Forelimb muscle (tissue), 1 donor: ENCODE measurements at places on chromosomes 7 and 10. TPM values are rescaled to one million over a fixed set of nuclear protein-coding genes. Genes with fewer than 3 reads are reported as not detected.

Gene SYNPO2L
- 260 TPM for polyA plus RNA-seq

Gene UPK3BL2
- polyA plus RNA-seq: 13.4 TPM

Gene BTBD16
- polyA plus RNA-seq: 0.13 TPM

Gene DTX2
- 7.5 TPM for polyA plus RNA-seq

Gene TMEM229A
- not detected for polyA plus RNA-seq

Gene PARP12
- 11.3 TPM for polyA plus RNA-seq

Gene PRLHR
- not detected for polyA plus RNA-seq

Gene WDFY4
- 3.7 TPM for polyA plus RNA-seq

Gene STRIP2
- polyA plus RNA-seq: 9.2 TPM

DNA sequence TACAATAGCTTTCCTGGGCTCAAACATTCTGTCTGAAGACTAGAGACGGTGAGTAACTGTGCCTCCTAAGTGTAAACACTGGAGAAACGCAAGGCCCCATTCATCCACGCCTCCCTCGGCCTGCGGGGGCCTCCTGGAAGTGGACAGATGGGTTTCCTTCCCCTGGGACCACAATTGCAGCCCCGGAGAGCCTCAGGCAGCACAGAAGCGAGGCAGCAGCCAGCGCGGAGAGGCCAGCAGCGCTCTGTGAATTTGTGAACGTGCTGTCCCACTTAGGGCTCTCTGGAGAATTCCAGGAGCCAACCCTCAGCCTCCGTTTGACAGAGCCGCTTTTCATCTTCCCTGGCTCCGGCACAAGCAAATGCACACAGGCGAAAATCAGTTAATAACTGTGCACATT, 23.2 kb upstream of the CALN1 start:
- DNase-seq: no peak

- no peak for DNase-seq
Observed at GRCh38 chr7:6567886-6568285, 9.4 kb upstream of the ZDHHC4 start.

GRCh38 chr10:106506526-106507283, 657.8 kb downstream of the SORCS1 start:
- DNase-seq: no peak

- DNase-seq: no peak
Observed at GRCh38 chr7:155997431-155998327, 185.4 kb upstream of the SHH start.

DNA sequence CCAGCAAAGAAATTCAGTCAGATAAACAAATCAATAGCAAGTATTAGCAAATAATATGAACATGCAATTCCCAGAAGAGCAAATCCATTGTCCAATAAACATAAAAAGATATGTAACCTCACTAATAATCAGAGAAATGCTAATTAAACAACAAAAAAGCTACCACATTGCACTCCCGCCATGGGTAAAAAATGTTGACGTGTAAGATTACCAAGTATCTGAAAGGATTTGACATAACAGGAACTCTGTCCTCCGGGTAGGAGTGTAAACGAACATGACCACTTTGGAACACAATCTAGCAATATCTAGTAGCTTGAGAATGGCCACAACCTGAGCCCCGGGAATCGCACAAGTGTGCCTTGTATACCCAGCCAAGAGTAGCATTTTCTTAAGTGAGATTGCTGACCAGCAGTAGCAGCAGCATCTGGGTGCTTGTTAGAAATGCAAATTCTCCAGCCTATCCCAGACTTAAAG, 31.6 kb downstream of the DYDC1 start:
- DNase-seq: no peak

- no peak for DNase-seq
Observed at GRCh38 chr7:55019191-55019690, 424 bp downstream of the EGFR start.

DNA sequence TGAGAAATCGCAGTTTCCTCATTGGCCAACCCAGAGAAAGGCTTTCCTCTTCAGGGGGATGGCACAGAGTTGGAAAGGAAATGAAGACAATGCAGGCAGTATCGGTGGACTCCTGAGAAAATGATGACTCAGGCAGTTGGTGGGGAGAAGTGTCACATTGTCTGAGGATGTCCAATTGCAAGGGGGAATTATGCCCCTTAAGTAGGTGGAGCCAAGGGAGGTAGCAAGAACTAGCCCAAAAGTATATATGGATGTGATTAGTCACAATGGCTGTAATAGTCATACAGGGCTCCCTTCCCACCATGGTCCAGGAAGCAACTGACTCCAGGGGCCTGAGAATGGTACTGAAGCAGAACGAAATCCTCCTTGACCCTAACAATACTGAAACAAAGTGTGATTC, 58.3 kb upstream of the EGFR start:
- DNase-seq: no peak

DNA sequence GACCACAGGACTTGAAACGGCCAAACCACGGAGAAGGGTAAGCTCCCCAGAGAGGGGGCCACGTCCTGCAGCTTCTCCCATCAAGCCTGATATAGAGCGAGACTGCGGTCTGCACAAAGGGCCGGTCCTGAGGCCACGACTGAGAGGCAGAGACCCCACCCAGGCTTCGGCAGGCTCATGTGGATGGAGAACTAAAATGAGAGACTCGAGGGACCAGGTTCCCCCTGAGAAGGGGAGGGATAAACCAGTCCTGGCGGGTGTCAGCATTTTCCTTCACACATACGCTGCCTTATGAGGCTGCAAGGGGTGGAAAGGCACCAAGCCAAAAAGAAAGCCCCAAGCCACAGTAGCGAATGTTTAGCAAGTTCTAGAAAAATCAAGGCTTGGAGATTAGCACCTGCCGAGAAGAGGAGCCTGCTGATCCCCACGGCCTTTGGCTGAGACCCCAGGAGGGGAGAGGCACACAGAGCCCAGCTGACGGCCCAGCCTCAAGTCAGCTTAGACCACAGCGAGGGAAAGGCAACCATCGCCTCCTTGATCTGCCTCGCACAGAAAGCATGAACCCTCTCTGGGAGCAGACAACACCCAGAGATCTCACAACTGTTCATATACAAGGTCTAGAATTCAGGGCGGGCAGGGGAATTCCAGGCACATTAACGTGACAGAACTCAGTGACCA, 92.6 kb upstream of the RNF32 start:
- no peak for DNase-seq

GRCh38 chr7:12066004-12066403, 145.1 kb upstream of the TMEM106B start:
- no peak for DNase-seq

DNA sequence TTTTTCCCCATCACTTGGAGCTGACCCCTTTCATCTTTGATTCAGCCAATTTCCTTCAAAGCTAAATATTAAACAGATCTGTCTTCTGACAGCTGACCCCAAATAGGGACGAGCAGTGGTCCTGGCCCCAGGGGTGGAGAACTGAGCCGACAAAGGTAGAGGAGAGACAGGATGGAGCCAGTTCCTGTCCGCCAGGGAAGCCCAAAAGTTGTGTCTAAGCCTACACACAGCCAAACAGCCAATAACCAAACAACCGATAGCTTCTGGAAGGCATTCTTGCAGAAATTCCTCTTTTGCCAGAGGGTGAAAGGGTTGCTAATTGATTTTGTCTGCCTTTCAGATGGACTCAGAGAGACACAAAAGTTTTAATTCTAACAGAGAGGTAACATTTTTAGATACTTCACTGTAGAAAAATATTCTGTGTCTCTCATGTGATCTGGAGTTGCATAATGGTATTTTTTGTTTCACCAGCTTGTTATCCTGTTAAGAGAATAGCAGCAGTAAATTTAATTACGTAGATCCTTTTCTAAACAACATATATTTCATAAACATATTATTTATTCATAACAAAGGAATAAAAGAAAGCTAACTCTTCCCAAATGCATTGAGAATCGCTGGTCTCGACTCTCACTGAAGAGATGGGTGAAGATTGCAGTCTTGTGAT, 161.7 kb upstream of the LYZL1 start:
- DNase-seq: no peak

DNA sequence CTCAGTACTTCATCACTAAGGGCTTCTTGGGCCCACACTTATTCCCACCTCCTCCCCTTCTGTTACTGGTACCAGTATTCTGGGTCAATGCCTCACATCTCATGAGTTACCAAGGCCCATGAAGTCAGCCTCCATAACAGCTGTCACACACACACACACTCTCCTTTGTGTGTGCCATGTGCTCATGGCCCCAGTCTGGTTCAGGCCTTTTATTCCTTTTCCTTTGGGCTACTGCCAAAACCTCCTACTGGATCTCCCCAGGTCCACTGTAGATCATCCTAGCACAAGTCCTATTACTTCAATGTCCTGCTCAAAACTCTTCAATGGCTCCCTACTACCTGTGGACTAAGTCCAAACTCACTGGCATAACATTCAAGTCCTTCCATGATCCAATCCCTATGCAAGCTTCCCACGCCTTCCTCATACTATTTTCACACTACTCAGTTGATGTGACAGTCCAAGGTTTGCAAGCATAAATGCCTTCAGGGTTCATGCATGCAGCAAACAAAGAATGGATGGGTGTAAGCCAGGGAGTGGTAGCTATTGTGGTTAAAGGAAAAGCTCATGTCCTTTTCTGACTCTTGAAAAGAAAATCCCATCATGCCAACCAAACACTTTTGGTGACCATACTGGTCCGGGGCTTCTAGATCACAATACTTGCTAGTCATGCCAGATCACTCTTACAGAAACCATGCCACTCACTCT, 68.1 kb downstream of the CCDC6 start:
- no peak for DNase-seq

DNA sequence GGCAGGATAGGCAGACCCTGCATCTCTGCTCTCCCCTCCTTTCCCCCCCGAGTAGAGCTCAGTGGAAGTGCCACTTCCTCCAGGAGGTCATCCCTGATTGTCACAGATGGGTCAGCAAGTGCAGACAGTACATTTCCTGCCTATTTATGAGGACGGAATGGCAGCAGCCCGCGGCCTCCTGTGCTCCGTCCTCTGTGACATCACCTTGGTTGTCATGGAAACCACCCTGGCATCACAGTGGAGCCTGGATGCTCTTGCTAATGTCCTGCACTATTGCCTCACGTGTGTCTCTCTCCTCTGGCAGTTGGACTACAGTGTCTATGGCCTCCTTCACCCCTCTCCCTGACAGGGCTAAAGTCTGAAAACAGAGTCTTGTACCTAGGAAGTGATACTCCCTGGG, 148.6 kb downstream of the SH3PXD2A start:
- no peak for DNase-seq

DNA sequence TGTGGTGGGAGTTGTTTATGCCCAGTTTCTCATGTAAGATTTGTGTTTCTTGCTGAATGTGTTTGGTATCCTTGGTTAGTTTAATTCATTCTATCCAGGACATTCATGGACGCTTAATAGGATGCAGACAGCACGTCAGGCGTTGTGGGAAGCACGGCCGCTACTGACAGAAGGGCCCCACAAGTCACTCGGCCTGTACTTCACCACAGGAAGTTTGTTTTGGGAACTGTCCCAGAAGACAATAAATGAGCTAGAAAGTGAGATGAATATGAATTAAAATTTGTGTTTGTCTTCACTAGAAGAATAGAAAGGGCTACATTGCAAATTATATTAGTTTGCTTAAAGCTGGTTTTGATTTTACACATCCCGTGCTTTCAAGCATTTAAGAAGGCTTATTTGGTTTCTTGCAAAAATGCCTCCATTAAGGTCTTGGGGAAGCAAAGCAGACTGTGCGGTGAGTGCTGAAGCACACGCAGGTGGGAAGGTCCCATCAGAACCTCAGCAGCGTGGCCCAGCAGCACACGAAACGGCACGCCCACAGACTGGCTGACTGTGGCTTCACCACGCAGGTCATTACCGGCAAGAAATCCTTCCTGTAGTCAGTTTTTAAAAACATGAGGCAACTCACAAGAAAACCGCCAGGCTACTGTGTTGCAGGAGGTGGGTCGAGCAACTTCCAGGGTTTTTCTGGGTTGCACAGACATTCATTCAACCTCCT, 74.1 kb downstream of the VIPR2 start:
- no peak for DNase-seq

DNA sequence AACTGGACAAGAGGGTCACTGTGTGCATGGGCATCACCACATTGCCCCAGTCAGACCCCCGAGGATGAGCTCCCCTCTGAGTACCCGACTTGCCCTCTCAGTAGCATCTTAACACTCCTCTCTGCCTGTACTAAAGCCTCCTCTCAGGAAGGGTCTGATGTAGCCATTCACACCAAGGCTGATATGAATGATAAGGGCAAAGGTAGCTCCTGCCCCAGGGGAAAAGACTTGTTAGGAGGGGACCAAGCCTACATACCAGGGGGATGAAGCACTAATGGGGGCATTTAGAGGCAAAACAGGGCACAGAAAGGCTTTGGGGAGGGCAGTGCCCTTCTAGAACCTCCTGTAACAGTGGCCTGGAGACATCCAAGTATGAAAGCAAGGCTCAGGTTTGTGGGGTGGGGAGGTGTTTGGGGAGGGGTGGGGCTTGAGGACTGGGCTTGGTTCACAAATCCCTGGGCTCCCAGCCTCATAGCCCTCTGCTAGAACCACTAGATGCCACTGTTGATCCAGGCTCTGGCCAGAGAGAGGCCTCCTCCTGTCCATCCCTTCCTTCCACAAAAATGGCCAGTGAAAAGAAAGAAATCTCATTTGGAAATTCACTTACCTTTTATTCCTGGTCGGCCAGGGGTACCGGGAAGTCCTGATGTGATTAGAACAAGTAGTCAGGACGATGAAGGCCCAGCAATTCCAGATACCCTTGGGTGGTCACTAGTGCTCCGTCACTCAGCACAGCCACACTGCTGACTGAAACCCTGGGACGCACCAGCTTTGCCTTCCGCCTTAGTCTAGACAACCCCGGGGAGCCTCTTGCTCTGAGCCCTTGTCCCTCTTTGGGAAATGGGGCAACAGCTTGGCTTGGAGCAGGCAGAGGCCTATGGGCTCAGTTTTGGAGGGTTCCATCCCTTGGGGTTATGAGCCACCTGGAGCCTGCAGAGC, 40.3 kb downstream of the COL17A1 start:
- DNase-seq: no peak

DNA sequence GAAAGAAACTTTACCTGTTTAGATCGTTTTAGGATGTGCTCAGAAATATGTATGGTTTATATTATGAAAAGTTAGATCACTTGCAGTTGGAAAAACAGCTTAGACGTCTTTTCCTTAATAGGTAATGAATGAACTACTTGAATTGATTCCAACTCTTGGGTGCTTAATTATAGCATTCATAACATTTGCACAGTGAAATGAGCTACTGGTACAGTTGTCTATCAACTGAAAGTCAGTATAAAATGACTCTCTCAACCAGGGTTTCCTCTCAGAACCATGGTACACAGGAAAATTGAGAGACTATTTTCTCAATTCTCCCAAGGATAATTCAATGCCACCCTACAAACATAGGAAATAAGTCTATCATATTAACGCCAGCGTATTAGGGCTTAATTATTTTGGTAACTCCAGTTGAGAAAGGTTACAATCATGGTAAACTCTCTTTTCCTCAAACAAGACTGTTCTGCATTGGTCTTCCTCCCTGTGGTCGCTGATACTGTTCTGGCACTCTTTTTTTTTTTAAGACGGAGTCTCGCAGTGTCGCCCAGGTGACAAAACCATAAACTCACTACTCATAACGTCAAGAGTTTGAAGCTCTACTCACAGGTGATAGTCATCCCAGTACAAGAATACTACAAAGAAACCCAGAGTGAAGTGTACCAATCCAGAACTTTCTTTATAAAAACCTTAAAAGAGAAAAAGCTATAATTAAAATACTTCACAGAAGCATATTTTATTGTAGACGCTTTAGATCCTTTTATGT, 2.0 kb downstream of the ANLN start:
- DNase-seq: no peak
